Body of pancreas (tissue), 4 donors: ENCODE measurements at places on chromosomes 1 and 21. TPM values are rescaled to one million over a fixed set of nuclear protein-coding genes. Genes with fewer than 3 reads are reported as not detected.

The TSPAN2 gene
- total RNA-seq = 2.6 TPM

The AGT gene
- 11.2 TPM for total RNA-seq

The ZYG11A gene
- total RNA-seq = not detected

The KPNA6 gene
- total RNA-seq = 15.8 TPM

The CRYBG2 gene
- not detected for total RNA-seq
